ENCODE measurements at places on chromosomes 12 and 14.

GRCh38 chr12:83470749-83471148 lies 784.0 kb downstream of the TMTC2 start:
- DNase-seq: no peak

DNA sequence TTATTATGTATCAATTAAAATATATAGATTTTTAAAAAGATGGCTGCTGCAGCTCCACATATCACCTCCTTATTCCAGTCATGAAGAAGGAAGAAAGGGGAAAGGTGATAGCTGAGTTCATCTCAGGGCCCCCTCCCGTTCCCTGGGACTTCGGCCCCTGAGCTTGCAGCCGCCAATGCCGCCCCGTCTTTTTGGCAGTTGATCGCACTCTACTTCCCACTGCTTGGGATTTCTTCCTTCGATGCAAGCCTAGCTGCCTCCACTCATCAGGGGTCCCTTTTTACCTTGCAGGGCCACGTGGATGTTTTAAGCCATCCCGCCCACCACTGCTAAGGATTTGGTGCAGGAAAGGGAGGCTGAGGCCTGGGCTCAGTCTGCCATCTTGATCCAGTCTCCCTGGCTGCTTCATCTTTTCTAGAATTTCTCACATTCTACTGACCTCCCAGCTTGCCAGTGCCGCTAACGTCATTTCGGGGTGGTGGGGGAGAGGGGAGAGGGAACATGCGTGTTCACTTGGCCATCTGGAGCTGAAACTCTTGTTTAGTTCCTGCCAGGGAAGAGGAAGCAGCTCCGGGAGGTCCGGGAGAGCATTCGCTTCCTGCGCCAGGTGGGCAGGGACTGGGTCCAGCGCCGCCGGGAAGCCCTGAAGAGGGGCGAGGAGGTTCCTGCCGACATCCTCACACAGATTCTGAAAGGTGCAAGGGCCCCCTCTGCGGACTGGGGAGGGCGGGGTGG lies 31.3 kb downstream of the CYP46A1 start:
- DNase-seq: no peak

- no peak for DNase-seq
Observed at GRCh38 chr12:4039931-4040330, 166.7 kb upstream of the PARP11 start.

GRCh38 chr12:77352946-77353345 lies 287.6 kb upstream of the E2F7 start:
- DNase-seq: no peak

DNA sequence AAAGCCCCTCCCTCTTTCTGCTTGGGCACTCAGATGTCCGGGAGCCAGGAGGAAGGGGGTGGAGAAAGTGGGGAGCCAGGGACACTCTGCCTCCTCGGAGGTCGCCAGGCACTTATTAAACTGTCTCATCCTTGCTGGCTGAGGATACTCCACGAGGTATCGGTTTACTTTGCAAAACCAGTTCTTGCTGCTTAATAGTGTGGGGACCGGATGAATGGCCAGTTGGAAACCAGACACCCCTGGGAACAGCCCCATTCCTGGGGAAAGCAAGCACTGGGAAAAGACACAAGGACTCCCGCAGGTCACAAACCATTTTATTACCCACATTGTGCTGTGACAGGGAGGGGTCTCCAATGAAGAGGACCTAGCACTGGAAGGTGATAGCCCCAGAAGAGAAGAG lies 34.2 kb downstream of the CCDC88C start:
- DNase-seq: no peak

DNA sequence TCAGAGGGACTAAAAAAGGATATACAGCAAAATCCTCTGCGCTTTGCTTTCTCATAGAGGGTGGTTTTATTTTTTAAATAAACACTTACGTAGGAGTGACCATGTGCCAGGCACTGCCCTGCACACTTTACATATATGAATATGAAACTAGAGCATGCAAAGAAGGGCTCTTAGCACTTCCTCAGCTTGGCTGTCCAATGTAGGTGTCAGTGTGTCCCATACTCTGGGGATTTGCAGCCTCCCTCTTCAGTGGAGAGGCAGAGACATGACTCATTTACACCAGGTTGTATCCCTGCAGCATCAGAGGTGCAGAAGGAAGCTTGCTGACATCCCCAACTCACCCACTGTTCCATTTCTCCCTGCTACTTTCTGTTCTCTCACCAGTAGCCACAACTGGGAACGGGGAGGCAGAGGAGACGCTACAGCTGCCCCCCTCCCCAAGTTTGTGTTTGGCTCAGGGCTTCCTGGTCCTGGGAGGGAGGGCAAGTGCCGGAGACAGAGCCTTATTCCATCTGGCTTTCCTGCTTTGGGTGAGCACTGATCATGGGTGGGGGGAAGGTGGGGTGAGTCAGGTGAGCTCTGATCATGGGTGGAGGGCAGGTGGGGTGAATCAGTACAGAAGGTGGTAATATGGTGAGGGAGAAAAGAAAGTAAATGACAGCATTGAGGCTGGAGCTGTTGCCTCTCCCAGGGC lies 4.9 kb upstream of the KRT5 start:
- DNase-seq: no peak
